ENCODE measurements at places on chromosomes 12 and 14.

DNA sequence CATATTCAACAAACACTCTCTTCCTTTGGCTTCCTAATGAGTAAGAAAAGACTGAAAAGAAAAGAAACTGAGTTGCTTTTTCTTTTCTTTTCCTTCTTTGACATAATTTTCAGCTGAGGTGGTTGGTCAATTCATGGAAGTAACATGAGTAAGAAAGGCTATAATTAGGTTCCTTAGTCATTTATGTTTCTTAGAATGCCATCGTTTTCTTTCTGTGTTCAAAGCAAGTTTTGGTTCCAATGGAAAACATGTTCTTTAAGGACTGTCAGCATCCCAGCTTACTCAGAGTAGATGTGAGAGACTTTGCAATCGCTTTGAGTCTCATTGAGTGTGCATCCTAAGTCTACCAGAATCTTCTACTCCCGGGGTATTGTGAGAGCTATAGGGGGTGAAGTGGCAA, 882.4 kb downstream of the DIO2 start:
- DNase-seq = no peak

- no peak for DNase-seq
These were observed 49.8 kb downstream of the ADCK1 start for GRCh38 chr14:77849711-77850110.

- DNase-seq = no peak
These were observed 9.8 kb downstream of the CTDSP2 start for GRCh38 chr12:57836442-57837375.

DNA sequence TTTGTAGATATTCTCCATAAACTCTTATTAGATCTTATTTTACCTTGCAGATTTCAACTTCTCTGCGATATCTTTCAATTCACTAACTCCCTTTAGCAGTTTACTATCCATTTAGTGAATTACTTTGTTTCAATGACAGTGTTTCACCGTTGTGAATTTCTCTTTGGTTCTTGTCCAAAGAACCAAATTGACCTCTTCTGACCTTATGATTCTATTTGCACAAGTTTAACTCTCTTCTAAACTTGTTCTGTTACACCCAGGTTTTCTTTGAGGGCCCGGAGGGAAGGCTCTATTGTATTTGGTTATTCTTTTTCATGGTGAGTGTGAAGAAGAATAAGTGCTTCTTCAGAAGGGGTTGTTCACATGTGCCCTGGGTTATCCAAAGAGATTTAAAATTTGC, 186.7 kb downstream of the MON2 start:
- DNase-seq = no peak

- no peak for DNase-seq
These were observed 15.9 kb downstream of the DENND5B start for GRCh38 chr12:31574803-31575575.

- peak; percentile 14 for DNase-seq
These were observed 101.9 kb downstream of the RIN3 start for GRCh38 chr14:92615451-92615850.

DNA sequence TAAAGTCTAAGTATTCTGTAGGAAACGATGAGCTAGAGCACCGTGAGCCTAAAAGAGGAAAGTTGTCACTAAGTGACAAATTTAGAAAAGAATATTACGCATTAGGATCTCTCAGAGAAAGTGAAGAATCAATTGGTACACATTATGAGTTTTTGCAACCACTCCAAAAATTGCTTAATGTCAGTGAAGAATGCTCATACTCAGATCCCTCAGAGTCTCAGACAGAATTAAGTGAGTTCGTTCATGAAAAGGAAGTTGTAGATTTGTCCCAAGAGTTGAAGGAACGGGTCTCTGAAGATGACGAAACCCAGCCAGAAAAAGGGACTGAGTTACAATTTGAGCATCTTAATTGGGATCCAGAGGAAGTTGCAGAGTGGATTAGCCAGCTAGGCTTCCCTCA, 1.5 kb downstream of the SAMD15 start:
- DNase-seq = no peak

DNA sequence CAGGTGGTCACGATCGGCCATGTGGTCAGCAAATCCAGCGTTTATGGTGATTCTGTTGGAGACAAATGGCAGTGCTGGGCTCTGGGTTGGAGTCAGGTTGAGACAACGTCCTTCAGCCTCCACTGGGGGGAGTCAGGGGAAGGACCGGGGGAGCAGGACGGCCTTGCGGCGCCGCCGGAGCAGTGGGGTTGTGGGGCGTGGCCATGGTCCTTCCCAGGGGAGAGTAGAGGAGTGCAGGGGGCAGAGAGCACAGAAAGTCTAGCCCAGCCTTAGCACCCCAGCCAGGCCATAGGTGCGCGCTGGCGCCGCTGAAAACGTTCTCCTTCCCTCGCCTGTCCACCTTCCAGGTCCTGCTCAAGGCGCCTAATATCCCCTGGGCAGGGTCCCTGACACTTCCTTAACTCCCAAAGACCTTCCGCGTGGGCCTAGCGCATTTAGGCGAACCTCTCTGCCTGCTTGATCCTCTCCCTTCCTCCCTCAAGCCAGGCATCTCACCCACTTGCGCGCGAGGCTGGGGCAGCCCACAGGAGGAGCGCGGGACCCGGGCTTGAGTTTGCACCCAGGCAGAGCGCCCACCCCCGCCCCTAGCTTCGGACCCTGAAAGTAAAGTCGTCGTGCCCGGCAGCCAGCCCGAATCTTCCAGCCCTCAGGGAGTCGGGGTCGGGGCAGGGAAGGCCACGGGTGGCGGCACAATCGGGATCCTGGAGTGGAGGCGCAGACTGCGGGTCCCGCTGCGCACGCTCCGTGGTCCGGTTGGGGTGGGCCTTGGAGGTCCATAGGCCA, 3.1 kb upstream of the KIF26A start:
- DNase-seq = no peak

DNA sequence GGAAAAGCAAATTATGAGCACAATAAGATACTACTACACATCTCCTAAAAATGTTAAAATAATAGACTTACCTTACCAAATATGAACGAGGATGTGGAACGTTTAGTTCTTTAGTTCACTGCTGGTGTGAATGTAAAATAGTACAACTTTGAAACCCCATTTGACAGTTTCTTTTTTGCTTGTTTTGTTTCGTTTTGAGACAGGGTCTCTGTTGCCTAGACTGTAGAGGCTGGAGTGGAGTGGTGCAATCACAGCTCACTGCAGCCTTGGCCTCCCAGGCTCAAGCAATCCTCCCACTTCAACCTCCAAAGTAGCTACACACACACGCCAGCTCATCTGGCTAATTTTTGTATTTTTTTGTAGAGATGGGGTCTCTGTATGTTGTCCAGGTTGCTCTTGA, 136.4 kb upstream of the FAR2 start:
- no peak for DNase-seq

DNA sequence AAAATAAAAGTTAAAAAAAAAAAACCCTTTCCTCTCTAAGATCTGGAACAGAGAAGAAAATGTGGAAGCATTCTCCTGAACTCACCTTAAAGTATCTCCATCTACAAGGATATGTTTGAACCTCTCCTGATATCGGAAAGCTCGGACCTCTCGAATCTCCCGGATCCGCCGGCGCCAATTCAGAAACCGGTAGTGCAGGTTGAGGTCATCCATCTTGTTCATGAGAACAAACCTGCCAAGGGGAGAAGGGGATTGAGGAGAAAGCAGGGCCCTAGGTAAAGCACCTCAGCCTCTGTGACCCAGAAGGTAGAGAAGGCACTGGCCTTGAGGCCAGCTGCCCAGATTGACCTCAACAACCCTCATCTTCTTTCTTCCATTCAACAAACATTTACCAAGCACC, 2.2 kb downstream of the SPRYD3 start:
- DNase-seq = no peak
